Mammary epithelial cell (primary cell): ENCODE measurements at places on chromosomes 13 and 19. TPM values are rescaled to one million over a fixed set of nuclear protein-coding genes. Genes with fewer than 3 reads are reported as not detected.

Gene UPK1A
- total RNA-seq = not detected

Gene ZNF439
- 3.3 TPM for total RNA-seq

DNA sequence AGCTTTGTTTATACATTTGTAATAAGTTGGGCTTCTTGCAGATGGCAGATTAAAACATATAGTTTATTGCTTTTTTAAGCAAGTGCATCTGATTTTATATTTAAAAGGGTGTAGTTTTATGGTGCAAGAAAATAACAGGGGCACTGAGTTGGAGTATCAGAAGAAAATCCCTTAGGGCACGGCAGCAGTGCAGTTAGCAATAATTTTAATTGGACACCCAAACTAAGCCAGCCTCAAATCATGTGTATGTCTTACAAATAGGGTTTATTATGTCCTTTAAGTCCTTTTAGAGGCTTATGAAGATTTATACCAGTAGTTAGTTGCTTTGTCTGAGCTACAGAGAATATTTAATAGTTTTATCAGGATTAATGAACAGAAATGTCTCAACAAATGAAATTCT lies 57.5 kb downstream of the GPC6 start:
- no peak for DNase-seq

DNA sequence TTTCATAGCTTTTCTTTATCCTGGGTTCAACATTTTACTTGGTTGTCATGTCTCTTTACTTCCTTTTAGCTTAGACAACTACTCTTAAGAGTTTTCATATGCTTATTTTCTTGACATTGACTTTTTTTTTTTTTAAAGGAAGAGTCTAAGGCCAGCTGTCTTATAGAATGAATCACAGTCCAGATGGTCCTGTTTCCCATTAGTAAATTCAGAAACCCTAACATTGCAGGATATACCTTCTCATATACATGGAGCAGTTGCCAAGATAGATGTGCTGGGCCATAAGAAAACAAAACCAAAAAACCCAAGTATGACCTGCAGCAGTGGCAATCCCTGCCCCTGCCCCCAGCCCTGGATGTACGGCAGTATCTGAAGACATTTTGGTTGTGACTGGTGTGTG lies 72.8 kb downstream of the COG3 start:
- DNase-seq = no peak

- DNase-seq = no peak
These were observed 38.2 kb downstream of the NFIC start for GRCh38 chr19:3404324-3405260.

DNA sequence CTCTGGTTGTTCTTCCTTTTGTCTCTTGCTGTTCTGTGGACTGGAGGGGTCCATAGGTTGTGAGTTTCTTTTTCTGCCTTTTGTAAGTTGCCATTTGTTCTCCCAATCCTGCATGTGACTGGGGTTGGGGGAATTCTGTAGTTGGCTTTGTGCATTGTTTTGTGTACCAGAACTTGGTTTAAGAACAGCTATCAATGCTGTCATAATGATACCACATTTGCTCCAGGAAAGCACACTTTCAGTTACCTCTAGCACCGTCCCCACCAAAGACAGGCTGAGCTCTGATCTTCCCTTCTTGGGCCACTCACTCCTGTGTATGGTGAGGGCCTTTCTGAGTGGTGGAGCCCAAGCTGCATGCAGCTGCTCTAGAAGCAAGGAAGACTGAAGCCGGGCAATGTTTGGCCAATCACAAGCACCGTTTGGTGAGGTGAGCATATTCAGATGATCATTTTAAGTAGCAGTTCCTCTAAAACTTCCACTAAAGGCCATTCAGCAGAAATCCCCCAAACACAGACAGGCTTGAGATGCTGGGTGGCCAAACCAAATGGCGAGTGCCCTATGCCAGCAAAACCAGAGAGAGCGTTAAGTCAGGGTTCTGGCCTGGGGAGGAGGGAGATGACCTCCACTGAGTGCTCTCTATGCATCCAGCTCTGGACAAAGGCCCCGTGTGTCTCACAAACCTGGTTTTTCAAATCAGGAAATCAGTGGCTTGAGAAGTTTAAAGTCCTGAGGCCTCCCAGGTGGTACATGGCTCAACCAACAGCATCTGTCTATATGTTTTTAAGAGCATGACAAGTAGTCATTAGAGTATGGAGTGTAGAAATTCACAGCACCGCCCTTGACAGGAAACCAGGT lies 120.7 kb upstream of the SPATA13 start:
- DNase-seq = no peak

DNA sequence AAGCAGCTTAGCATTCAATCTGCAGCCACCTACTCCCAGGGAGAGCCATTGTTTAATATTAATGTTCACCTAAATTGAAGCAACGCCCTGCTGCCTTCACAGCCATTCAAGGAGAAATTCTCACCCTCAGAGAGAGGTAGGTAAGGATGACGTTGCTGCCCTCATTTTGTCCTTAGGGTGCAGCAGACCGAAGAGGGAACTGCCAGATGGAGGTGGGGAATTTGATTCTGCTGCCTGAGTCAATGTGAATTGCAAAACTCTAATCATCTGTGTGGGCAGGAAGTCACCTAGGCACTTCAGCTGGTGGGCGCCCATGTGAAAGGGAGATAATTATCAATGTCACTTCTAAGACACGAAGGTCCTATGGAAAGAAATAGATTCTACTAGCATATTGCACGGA lies 503.4 kb downstream of the TBC1D4 start:
- DNase-seq = peak; percentile 20

DNA sequence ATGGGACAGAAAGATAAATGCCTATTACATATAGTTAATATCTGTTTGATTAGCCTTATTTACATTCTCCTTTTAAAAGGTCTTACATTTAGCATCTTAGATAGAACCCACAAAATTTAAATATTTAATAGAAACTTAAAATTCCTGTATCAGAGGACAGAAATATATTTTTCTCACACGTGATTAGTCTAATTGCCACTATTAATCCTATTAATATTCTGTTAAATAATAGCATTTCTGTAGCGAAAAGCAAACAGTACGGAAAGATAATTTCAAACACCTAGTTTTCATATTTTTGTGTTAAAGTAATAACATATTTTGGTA lies 380 bp upstream of the ZNF30 start:
- no peak for DNase-seq

GRCh38 chr13:98650396-98651107 lies 73.6 kb upstream of the STK24 start:
- no peak for DNase-seq

DNA sequence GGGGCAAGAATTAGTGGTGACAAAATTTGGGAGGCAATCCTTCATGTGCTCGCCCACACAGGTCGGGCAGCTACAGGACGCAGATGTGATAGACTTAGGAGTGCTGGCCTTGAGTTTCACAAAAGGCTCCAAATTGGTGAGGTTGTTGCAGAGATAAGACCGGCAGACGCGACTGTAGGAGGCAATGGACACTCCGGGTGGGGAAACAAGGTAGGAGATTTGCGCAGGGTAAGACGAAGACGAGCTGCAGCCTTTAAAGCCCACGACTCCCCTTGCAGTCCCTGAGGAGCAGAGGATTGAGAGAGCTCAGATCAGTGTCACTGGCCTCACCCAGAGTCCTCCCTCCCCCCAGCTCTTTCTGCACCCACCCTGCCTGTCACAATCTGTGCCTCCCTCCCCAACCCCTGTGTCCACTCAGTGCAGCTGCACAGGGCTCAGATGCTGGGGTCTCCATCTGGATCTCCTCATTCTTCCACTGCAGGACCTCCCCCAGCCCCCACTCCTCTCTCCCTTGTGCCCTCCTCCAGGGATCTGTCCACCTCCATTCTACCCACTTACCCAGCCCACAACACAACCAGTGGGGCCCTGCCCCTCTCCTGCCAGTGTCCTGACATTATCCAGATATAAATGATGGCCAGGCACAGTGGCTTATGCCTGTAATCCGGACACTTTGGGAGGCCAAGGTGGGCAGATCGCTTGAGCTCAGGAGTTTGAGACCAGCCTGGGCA lies 6.3 kb downstream of the LYPD4 start:
- DNase-seq = no peak

DNA sequence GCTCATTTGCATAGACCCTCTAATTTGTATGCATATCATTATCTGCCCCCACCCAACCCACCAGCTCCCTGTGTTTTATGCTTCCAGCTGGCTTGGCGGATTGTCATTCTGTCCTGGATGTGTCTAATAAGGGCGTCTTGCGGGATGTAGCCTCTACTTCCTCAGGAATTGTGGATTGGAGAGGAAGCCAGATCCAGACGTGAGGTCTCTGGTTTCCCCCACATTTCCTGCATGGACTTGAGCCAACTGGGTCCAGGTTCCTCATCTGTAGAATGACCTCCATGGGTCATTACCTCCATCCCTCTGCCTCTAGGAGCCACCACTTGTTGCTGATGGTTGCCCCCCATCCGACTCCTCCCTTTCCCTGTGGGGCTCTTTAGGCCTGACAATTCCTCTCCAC lies 7.3 kb downstream of the TNFSF14 start:
- DNase-seq = no peak

- DNase-seq = no peak
These were observed 8.9 kb downstream of the DEDD2 start for GRCh38 chr19:42208612-42209011.

- DNase-seq = no peak
These were observed 40.9 kb upstream of the KPNA3 start for GRCh38 chr13:49833402-49833801.

DNA sequence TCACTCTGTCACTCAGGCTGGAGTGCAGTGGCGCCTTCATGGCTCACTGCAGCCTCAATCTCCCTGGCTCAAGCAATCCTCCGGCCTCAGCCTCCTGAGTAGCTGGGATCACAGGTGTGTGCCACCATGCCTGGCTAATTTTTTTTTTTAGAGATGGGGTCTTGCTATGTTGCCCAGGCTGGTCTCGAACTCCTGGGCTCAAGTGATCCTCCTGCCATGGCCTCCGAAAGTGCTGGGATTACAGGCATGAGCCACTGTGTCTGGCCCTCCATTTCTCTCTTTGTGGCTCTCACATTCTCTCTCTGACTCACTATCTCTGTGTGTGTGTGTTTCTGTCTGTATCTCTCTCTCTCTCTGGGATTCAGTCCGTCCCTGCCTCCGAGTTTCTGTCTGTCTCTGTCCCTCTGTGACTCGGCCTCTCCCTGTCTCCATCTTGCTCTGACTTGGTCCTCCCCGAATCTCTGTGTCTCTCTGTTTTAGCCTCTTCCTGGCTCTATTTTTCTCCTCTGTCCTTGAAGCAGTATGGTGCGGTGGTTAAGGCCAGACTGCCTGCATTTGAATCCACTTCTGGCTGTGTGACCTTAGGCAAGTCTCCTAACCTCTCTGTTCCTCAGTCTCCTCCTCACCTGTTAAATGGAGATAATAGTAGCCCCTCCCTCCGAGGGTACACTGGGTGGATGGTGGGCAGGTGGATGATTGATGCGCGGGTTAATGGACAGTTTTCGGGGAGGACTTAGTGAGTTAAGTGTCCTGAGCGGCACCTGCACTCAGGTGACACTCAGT lies 11.0 kb downstream of the MEIS3 start:
- no peak for DNase-seq
